H4 (cell line): ENCODE measurements at places on chromosomes 7 and 10. TPM values are rescaled to one million over a fixed set of nuclear protein-coding genes. Genes with fewer than 3 reads are reported as not detected.
A peak's percentile ranks its signal among the peaks of the same experiment; 100 is the strongest.

OPN1SW gene
- not detected in 2 replicates for total RNA-seq

PDZD7 gene
- 0.21 and 0.97 TPM in 2 replicates for total RNA-seq

FAM221A gene
- total RNA-seq, result 2.9 and 4.8 TPM in 2 replicates

MUC12 gene
- total RNA-seq, result 0.54 and 1.0 TPM in 2 replicates

CCL24 gene
- not detected in 2 replicates for total RNA-seq

GSDME gene
- 19.8 and 24.4 TPM in 2 replicates for total RNA-seq

ACBD7 gene
- 1.6 and 1.7 TPM in 2 replicates for total RNA-seq

TRIM50 gene
- not detected in 2 replicates for total RNA-seq

EN2 gene
- 0.16 and 0.29 TPM in 2 replicates for total RNA-seq

DNAJC12 gene
- 18.2 and 20.0 TPM in 2 replicates for total RNA-seq

SFRP5 gene
- total RNA-seq, result not detected in 2 replicates

VWDE gene
- total RNA-seq, result 2.0 and 3.1 TPM in 2 replicates

C10orf67 gene
- not detected in 2 replicates for total RNA-seq

SUN3 gene
- 1.1 and 8.6 TPM in 2 replicates for total RNA-seq

SEMA3A gene
- 45.0 and 54.7 TPM in 2 replicates for total RNA-seq

TWIST1 gene
- total RNA-seq, result 29.1 and 40.1 TPM in 2 replicates

DNA sequence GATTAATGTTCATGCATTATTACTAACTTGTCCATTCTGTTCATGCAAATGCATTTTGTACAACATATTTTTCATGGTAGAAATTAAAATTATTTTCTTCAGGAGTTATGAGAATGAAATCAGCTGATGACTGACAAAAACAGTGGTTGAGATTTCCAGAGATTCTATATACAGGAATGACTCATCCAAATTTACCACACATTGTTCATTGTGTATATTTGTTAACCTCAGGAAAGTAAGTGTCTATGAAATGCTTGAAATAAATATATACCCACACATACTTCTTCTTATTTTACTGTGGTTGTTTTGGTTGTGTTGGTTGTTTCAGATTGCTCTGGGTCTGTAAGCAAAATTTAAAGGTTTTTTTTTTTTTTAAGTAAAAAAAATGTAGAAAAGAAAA is 108.1 kb upstream of the SP8 start:
- DNase-seq, result peak; percentile 90

GRCh38 chr10:63642808-63643207 is 121.6 kb downstream of the REEP3 start:
- DNase-seq, result no peak

GRCh38 chr7:95687759-95688343 is 84.5 kb upstream of the DYNC1I1 start:
- peak; percentile 52 for DNase-seq

DNA sequence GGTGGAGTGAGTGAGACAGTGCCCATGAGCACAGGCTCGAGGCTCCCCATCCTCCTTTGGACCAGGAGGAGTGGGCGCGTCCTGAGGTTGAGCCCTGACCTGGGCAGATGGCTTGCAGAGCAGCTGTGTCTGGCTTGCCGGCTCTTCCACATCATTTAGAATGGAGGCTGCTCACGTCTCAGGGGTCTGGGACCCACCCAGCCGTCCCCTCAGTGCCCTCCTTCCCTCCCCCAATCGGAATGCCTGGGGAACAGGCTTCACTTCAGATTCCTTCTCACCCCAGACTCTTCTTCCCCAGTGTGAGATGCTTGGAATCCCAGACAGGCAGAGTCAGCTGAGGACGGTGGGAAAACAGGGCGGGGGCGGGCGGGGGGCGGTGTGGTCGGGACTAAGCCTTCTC is 968.6 kb upstream of the ZNF722 start:
- DNase-seq, result no peak

DNA sequence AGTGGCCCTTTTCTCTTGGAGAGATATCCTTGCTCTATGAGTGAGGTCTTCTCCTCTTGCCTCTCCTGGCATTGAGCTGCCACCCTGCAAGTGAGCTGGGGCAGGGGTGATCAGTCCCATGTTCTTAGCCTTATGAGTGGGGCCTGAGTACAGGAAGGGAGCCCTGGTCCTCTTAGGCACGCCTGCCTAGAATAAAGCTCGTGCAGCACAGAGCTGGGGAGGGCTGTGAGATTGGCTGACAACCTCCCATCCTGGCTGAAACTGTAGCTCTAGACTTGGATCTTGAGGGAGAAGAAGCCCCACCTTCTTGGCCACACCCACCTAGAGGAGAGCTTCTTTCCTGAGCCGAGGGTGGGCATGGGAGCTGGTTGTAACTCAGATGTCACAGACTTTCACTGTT is 305.0 kb upstream of the ZNF32 start:
- no peak for DNase-seq

DNA sequence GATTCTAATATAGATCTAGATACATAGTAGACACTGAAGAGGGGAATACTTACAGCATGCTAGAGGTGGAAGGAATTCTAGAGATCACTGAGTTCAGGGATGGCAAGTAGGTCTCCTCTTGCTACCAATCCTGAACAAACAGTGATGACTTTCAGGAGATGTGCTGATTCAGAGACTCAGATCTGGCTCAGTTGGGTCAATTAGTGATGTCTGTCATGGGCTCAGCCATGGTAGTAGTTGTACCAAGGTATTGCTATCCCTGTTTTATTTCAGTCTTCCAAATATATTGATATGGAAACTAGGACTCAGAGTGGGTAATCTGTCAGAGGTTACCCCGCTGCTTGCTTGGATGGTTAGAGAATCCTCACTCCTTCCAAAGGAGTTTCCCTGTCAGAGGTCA is 38.5 kb downstream of the UNC5B start:
- no peak for DNase-seq

DNA sequence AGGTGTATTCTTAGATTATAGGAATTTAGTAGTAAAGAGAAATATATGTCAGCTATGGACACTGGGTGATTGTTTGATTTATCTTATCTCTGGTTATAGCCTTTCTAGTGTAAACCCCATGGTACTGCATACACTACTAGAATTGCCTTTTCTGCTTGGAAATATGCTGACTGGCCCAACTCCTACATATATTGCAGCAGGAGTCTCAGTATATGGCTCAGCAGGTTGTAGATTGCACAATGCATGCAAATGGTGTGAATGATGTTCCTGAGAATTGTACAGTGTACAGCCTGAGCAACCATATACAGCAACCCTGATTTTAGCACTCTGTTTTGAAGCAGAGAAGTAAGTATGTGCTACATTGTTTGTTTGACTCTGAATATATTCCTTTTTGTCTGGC is 153.4 kb upstream of the NPY start:
- no peak for DNase-seq

DNA sequence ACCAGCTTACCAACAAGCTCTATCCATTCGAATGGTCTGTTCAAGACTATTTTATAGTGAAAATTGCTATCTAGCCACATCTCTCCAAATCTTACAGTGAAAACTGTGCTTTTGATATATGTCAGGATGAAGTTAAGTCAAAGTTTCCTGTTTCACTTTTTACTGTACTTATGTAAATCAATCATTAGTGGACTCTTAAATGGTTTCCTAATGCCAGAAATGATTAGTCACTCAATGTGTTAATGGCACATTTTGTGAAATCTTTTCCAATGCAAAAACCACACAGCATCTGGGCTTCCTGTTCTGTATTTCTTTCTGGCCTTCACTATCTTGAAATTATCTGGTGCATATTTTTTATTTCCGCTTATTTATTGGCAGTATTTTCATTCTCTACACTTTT is 87.3 kb upstream of the STEAP1B start:
- no peak for DNase-seq

DNA sequence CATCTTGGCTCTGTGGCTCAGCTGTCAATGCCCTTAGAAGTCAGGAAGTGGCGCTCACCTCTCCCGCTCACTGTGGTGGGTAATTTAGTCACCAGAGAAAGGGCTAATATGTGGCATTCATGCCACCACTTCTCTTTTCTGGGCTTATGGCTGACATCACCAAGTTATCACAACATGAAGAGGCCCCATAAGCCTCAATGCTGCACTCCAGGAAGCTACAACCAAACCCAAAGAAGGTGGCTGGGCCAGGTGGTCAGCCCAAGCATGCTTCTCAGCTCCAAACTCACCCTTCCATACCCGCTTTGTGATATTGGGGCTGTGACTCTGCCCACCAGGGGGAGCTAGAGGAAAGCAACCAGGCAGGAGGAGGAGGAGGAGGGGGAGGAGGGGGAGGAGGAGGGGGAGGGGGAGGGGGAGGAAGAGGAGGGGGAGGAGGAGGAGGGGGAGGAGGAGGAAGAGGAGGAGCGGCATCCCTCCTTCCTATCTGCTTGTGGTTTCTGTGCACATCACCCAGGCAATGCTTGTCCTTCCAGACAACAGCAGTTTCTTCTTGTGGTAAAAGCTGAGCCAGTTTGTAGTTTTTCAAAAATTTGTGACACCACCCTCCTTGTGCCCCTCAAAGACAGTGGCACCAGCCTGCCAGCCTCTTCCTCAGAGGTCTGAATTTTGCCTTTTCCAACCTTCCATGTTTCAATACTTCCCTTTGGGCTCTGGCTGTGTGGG is 42.1 kb downstream of the CYP26A1 start:
- DNase-seq, result peak; percentile 50

DNA sequence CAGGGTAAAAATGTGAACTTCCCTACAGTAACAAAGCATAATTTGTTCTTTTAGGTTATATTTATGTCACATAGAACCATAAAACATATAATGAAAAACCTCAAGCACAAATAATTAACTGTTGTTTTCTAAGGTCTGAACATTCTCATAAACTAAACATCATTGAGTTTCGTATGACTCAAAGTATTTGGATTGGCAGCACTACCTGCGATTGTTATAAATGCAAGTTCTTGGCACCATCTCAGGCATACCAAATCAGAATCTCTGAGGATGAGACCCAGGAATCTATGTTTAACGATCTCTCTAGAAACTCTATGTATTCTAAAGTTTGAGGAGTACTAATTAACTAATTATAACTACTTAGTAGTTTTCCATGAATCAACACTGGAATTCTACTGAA is 22.5 kb downstream of the ORC5 start:
- DNase-seq, result no peak

- no peak for DNase-seq
Measured at GRCh38 chr7:73436031-73436929, 2.7 kb downstream of the FZD9 start.

DNA sequence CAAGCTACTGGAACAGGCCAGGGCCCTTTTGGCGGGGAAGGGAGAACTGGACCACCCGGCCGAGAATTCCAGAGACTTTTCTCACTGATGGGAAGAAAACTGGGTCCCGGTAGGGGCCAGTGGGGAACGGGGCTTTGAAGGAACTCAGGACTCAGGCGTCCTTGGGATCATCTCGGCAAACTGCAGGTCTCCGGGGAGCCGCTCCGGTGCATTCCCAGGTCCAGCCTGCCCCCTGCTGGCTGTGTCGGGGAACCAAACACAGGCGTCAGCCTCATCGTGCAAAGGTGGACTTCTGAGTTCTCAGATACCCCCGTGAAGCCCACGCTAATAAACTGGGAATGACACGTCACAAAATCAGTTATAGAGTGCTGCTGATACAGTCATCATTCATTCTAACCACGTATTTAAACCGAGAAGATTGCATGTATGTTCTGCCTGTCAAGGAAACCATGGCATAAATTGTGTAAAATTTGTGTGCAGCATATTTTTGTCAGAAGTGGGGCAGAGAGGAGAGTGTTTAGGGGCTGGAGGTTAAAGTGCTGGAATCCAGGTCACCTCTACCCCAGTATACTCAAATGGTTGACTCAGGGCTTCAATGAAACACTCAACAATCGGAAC is 76.1 kb upstream of the CPXM2 start:
- DNase-seq, result peak; percentile 34

GRCh38 chr10:29102233-29102632 is 186.6 kb upstream of the LYZL1 start:
- DNase-seq, result no peak

GRCh38 chr7:71135116-71135515 is 3.2 kb downstream of the GALNT17 start:
- no peak for DNase-seq

DNA sequence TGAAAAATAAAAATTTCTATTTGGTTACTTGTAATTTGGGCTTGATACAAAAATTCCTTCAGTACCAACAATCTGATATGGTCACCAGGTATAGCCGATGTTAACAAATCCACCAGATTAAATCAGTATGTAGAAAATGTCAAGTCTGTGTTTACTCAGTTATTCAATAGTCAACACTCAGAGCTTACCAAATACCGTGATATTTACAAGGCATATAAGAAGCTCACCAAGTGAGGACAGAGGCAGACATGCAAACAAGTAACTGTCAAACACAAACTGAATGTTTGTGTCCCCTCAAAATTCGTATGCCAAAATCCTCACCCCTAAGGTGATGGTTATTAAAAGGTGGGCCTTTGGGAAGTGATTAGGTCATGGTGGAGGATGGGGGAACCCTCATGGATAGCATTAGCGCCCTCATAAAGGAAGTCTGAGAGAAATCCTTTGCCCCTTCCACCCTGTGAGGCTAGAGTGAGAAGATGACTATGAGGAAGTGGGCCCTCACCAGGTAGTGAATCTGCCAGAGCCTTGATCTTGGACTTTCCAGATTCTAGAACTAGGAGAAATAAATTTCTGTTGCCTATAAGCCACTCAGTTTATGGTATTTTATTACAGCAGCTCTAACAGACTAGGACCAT is 63.1 kb downstream of the TES start:
- no peak for DNase-seq

DNA sequence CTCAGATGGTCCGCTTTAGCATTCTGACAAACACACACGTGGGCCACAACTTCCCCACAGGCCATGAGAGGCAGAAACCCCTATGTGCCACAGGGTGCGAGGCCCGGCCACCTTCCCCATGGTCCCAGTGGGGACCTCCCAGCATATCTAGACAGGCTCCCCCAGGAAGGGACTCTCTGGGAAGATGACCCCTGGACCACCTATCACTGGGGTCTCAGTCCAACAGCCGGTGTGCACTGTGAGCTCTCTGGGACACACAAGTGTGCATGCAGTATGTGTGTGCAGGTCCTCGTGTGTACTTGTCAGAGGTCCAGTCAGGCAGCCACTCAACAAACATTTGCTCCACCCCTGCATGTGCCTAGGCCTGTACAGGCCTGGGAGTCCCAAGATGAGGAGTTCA is 18.7 kb downstream of the GRID1 start:
- no peak for DNase-seq

- DNase-seq, result no peak
Measured at GRCh38 chr7:157016024-157016351, 5.5 kb upstream of the MNX1 start.

- no peak for DNase-seq
Measured at GRCh38 chr7:155731380-155731779, 80.9 kb downstream of the SHH start.

DNA sequence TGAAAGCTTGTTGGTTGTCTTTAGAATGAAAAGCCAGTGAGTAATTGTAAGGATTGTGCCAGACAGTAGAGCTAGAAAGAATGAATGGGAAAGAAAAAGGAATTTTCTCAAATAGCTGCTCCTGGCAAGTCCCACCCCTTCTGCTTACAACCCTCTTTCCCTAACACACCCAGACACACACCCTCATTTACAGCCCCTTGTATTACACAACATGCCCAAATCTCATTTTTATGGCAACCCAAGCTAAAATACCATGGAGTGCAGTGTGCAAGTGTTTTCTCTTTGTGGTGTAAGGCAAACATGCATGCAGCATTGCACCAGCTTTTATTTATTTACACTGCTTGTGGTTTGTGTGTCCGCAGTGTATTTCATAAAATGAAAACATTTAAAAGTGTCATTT is 1.5 kb downstream of the PRKAR2B start:
- DNase-seq, result peak; percentile 86

- DNase-seq, result no peak
Measured at GRCh38 chr10:20457649-20458048, 439.5 kb downstream of the NEBL start.

- no peak for DNase-seq
Measured at GRCh38 chr10:43399320-43400310, 9.4 kb downstream of the HNRNPF start.
